ENCODE measurements at places on chromosomes 7 and 10.

GRCh38 chr7:96315125-96315512 is 6.8 kb downstream of the SLC25A13 start:
- no peak for DNase-seq

- DNase-seq: peak; percentile 30
Measured at GRCh38 chr7:44798649-44799305, 2.3 kb downstream of the PPIA start.

DNA sequence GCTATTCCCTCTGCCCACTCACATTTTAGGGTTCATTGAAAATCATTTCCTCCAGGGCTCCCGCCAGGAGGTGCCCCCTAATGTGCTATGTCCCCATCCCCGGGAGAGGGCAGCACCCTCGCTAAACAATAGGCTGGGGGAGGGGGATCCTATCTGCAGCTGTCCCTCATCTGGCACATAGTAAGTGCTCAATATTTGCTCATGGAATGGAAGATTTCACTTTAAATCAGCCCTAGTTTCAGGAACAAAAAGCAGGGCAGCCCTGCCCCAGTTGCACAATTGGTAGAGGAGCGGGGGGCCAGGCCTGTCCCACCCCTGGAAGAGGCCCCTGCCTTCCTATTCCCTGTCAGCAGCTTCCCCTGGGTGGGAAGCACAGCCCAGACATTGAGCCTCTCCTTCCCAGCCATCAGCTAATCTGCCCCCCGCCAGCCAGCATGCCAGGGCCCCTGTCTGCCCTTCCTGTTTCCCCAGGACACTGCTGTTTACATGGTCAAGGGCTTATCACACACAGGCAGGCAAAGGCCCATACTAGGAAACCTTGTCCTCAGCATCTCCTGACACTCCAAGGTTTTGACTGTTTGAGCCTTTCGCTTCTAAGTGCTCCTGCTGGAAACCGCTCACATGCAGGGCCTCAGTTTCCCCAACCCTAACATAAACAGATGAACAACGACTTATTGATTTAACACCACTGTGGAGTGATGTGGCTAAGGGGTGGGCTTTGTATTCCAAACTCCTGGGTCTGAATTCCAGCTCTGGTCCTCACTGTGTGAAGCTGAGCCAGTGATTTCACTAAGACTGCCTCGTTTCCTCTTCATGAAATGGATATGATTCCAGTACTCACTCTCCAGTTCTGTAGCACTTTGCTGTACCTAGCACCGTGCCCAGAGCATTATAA is 130.7 kb upstream of the ZMIZ1 start:
- no peak for DNase-seq

- DNase-seq: no peak
Measured at GRCh38 chr7:98933321-98933720, 55.0 kb downstream of the TRRAP start.

DNA sequence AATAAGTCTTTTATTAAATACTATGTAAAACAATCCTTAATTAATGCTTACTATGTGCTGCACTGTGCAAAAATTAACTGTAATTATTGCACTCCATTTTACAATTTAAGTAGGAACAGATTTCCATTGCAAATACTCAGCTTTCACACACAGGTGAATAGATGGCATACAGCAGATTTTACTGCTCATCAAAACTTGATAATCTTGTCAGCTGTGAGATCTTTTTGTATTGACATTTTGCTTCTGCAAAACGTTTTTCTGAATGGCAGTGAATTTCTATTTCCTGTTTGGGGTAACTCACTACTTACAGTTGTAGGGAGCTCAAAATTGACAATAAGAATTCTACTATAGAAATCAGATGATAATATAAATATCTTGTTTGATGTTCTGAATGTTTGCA is 220.0 kb upstream of the MAGI2 start:
- DNase-seq: no peak

GRCh38 chr7:95375591-95376257 is 20.5 kb downstream of the PON3 start:
- no peak for DNase-seq

- no peak for DNase-seq
Measured at GRCh38 chr7:444606-445005, 75.0 kb downstream of the PDGFA start.

- DNase-seq: no peak
Measured at GRCh38 chr7:72444026-72444776, 32.1 kb upstream of the CALN1 start.

DNA sequence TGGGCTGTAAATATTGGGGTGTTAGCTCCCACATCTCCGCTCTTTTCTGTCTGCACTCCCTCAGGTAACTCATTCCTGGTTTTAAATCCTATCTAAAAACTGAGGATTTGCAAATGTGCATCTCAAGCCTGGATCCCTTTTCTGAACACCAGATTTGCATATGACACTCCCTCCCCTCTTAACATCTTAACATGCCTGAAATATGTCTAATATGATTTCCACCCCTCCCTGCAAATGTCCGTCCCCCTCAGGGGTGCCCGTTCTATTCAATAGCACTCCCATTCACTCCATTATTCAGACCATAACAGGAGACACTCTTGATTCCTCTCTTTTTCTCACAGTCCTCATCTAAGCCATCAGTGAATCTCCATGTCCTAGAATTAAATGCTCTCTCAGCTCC is 8.3 kb upstream of the CALD1 start:
- DNase-seq: no peak

GRCh38 chr10:86375204-86375603 is 8.6 kb upstream of the GRID1 start:
- no peak for DNase-seq

DNA sequence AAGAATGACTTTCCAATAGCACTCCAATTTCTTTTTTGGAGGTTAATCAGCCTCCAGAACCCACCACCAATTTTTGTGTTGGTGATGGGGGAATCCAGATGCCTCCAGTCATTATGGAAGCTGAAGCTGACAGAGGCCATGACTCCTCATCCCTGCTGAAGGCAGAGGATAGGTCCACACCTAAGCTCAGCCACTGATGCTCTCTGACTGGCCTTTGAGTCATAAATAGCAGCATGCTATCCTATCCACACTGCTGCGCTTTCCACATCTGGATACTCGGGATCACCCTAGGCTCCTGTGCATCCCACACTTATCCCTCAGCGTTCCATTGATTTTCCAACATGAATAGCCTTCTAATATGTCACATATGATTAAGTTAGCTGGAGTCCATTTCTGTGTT is 124.2 kb downstream of the TES start:
- DNase-seq: no peak

- DNase-seq: no peak
Measured at GRCh38 chr7:100126239-100126930, 382 bp upstream of the MBLAC1 start.

GRCh38 chr7:12926206-12926605 is 238.8 kb downstream of the ARL4A start:
- DNase-seq: no peak

DNA sequence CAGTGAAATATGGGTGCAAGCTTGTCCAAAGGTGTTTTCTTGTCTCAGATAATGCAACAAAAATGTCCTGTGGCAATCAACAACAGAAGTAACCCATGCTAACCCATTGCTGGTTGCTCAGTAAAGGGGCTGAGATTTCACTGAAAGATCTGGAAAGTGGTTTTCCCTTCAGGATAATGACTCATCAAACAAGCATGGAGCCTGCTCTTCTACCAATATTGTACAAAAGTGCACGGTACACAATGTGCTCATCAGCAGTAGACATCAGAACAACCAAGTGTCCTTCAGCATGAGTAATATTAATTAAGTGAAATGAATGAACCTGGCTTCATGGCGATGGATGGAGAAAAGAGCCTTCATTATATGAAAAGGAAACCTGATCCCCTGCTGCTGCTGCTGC is 287.1 kb upstream of the NEBL start:
- peak; percentile 48 for DNase-seq
